ENCODE measurements at places on chromosomes 13 and 19.

DNA sequence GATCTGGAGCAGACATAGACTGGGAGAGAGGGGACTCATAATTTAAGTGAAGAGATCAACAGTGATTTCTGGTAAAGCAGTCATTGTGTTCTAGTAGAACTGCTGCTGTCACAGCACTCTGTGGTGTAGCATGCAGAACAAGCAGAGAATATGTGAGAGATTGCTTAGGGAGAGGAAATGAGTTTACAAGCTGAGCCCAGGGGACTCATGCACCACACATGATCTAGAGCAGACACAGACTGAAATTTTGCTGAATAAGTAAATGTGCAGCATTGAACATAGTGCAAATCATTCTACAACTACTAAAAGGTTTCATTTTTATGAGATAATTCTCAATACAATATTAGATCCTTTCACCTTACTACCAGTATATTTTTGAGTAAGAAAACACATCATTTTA, 125.7 kb downstream of the MYO16 start:
- DNase-seq, result no peak

- DNase-seq, result no peak
Measured at GRCh38 chr19:28003543-28003942, 1209.4 kb downstream of the UQCRFS1 start.

DNA sequence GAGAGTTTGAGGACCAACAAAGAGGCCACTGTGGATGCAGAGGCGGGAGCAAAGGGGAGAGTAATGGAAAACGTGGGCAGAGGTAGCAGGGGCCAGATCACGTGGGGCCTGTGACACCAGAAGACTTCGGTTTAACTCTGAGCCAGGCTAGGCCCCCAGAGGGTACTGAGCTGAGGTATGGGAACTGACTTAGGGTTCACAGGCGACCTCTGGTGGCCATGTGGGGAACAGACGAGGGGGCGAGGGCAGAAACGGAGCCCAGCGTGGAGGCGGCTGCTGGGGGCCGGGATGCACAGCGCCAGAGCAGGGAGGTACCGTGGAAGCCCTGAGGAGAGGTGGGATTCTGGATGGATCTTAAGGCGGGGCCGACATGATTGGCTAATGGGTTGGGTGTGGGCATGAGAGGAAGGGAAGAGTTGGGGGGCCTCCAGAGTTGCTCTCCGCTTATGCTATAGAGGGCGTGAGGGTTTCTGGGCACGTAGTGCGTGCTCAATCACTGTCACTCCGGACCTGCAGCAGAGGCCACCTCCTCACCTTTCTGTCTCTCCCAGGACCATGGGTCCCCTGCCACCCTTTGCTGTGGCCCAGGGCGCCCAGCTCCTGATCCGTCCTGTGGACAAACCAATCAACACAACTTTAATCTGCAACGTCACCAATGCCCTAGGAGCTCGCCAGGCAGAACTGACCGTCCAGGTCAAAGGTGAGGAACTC, 13.7 kb downstream of the PVR start:
- no peak for DNase-seq

DNA sequence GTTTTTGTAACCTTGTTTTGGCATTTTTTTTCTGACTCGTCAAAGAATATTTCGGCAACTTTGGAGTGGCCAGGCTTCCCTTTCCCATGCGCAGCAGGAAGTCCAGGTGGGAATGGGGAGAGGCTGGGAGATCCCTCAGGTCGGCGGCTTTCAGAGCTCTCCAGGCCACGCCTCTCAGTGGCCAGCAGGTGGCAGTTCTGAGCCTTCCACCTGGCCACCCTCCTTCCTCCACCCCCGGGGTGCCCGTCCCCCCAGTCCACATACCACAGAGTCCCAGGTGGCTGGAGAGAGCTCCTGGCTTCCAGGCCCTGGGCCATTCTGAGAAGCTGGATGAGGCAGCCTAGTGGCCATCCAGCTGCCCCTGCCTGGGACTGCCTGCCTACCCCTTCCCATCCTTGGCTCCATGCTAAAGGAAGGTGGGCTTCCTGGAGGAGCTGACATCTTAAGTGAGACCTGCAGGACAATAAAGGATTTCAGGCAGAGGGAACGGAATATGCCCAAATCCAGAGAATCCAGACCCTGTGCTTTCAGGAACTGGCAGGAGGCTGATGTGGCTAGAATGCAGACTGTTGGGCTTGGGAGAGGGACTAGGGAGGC, 46.3 kb downstream of the CCNE1 start:
- DNase-seq, result no peak

DNA sequence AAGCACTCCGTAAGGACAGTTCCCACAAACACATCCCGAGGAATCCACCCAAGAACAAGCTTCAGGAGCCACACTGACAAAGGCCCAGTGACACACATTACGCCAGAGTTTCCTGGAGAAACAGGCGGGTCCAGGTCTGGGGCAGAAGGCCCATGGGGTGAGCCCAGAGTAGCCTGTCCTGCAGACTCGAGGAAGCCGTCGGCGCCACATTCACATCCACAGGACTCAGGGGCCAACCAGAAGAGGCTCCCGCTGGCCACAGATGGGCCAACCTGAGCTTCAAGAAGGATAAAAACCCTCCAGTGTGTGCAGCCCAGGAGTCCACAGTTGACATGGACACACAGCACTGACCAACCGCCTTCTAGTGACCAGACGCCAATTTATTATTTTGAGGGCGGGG, 31.3 kb downstream of the GRTP1 start:
- no peak for DNase-seq

DNA sequence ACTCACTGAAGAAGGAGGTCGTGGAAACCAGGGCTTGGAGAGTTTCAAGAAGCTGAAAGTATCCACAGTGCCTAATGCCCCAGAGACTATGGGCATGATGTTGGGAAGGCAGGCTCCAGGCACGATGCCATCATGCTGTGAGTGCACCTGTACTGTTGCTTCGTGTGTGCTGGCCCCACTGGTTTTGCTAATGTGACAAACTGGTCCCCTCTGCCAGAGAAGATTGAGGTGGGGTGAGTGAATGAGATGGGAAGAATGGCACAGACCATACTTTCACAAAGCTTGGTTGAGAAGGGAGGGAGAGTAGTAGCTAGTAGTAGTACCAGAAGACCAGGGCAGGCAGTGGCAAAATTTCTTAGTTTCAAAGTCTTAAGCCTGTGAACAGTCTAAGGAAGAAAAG, 19.0 kb upstream of the POP4 start:
- DNase-seq, result no peak

DNA sequence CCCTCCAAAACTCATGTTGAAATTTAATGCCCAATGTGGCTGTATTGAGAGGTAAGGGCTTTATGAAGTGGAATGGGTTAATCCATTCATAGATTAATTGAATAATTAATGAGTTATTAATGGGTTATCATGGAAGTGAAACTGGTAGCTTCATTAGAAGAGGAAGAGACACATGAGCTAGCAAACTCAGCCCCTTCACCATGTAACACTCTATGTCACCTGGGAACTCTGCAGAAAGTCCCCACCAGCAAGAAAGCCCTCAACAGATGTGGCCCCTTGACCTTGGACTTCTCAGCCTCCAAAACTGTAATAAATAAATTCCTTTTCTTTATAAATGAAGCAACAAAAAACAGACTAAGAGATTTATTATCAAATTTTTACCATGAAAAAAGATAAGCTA, 223.5 kb downstream of the KLF12 start:
- DNase-seq, result no peak

GRCh38 chr13:51311957-51312520, 27.5 kb upstream of the SERPINE3 start:
- no peak for DNase-seq

- no peak for DNase-seq
Measured at GRCh38 chr13:25746131-25746530, 305.7 kb downstream of the SHISA2 start.

DNA sequence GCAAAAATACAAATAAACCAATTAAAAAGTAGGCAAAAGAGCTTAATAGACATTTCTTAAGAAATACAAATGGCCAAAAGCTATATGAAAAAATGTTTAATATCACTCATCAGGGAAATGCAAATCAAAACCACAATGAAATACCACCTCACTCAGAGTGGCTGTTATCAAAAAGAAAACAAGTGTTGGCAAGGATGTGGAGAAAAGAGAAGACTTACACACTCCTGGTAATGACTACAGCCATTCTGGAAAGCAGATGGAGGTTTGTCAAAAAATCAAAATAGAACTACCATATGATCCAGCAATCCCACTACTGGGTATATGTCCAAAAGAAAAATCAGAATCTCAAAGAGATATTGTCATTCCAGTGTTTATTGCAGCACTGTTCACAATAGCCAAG, 223.5 kb upstream of the SLC10A2 start:
- DNase-seq, result no peak

Data from HS-27A (cell line).